ENCODE measurements at places on chromosomes 5 and 9.

GRCh38 chr9:136311051-136312008 lies 7.4 kb upstream of the CCDC187 start:
- no peak for DNase-seq

- DNase-seq = no peak
These were observed 32.7 kb downstream of the PCDHAC2 start for GRCh38 chr5:140998921-140999410.

GRCh38 chr5:58507715-58508114 lies 16.5 kb downstream of the GAPT start:
- no peak for DNase-seq

- no peak for DNase-seq
These were observed 23.6 kb upstream of the TNFSF8 start for GRCh38 chr9:114953959-114954358.

GRCh38 chr5:61245486-61245885 lies 83.2 kb upstream of the SMIM15 start:
- no peak for DNase-seq

GRCh38 chr9:2303056-2303455 lies 287.9 kb downstream of the SMARCA2 start:
- DNase-seq = no peak

- DNase-seq = no peak
These were observed 72.8 kb upstream of the NXNL2 start for GRCh38 chr9:88462191-88462590.

DNA sequence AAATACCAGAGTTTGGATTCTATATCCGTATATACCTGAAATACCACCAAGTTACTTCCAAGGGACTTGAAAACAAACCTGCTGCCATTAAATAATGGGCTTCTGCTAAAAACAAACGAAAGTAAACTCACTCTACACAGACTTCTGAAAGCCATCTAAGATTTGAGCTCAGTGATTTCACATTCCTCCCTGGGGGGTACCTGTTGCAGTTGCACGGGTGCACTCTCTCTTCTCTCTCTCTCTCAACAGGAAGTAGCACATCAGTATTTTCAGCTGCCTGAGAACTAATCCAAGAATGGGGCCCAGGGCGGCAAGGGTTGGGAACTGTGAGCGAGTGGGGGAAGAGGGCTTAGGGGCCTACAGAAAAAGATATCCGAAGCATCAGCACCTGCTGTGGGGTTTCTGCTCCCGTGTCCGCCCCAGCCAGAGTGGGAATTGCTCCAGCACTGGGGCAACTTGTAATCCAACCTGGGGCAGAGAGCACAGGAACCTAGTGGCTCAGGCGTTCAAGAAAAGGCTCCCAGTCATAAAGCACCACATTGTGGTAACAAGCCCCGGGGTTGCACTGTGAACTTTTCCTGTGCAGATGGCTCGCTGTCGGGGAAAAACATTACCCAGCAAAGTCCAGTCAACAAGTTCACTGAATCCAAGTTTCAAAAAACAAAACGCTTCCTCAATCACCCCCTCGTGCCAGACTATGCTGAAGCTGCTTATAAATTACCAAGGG lies 99.8 kb downstream of the EFNA5 start:
- DNase-seq = no peak

GRCh38 chr5:151901611-151902010 lies 23.0 kb downstream of the GLRA1 start:
- DNase-seq = no peak

- no peak for DNase-seq
These were observed 161.3 kb downstream of the CAVIN4 start for GRCh38 chr9:100739208-100739607.

GRCh38 chr9:114243240-114243639 lies 79.7 kb upstream of the ORM1 start:
- no peak for DNase-seq

GRCh38 chr5:90873033-90873517 lies 314.5 kb downstream of the ADGRV1 start:
- no peak for DNase-seq

DNA sequence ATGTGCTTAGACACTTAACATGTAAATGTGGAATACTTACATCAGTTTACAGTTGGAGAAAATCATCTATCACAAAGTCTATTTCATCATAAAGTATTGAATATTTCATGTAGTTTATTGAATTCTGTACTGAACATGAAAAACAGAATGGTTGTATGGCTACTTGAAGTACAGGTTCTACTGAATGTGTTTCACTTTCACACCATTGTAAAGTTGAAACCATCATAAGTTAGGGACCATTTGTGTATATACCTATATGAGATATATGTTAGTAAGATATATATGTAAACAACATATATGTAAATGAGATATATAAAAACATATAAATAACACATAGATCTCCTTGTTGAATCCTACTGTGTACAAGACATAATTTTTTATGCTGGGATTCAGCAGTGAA lies 63.0 kb upstream of the TAF11L2 start:
- DNase-seq = no peak

DNA sequence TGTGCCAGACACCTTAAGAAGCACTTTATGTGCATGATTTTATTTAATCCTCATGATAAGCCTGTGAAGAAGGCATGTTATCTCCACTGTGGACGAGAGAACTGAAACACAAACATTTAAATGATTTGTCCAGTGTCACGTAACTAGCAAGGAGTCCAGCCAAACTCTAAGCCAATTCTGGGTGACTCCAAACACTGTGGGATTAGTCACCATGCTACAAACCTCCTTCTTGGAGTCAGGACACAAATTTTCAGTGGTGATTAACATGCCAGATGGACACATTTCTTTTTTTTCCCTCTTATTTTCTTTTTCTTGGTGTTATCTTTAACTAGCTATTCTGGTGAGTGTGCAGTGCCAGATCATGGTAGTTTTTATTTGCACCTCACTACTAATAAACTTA lies 316.8 kb downstream of the NDUFS4 start:
- no peak for DNase-seq

- no peak for DNase-seq
These were observed 482 bp downstream of the TESK1 start for GRCh38 chr9:35605351-35606137.

DNA sequence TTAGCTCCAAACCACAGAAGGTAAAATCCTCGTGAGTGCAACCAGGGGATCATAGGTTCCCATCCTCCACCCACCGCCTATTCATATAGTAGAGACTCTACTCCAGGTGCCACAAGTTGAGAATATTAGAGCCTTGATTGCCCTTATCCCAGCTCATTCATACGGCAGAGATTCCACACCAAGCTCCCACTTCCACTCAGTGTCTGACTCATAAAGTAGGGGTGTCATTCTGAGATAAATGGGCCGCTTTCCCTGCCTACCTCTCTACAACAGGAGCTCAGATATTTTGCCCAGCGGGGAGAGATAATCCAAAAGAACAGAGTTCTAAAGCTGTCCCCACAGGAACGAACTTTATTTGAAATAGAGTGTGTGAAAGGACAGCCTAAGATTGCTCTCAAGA lies 9.4 kb downstream of the SLC22A4 start:
- DNase-seq = no peak

- DNase-seq = no peak
These were observed 3.5 kb upstream of the RNF145 start for GRCh38 chr5:159212657-159213462.

DNA sequence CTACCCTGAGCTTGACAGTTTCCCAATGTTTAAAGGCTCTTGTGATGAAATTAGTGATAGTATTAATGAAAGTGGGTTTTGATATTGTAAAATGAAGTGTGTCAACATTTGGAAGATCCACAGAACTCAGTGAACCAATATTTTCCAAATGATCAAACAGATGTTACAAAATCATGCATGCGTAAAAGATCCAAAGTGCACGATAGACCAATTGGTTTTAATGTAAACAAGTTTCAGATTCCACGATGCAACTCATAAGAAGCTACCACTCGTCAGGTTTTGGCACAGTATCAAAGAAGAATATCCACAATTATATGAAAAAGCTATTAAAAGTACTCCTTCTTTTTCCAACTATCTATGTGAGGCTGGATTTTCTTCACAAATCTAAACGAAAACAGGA lies 82.3 kb downstream of the SLC38A9 start:
- no peak for DNase-seq

- no peak for DNase-seq
These were observed 3.5 kb upstream of the PLAA start for GRCh38 chr9:26950521-26950920.

DNA sequence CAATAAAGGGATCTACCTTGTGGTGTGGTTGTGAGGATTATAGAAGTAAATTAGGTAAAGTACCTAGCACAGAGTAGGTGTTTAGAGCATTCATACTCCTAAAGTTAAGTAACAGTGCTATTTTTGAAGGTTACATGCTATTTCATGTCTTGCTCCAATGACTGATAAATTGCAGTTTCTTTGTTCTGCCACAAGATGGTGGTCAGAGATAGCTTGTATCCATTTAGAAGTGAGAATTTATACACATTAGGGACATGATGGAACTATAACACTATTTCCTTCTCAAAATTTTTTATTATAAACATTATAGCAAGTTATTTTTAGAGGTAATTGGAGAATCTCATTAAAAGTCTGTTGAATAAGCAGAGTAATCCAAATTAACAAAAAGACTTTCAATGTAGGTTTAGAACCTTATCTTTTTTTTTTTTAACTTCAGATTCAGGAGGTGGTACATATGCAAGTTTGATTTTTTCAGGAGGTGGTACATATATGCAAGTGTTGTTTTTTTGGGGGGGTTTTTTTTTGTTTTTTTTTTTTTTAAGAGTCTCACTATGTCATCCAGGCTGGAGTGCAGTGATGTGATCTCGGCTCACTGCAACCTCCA lies 17.1 kb downstream of the MTREX start:
- DNase-seq = no peak

- DNase-seq = no peak
These were observed 7.4 kb upstream of the GLIPR2 start for GRCh38 chr9:36129139-36129538.

DNA sequence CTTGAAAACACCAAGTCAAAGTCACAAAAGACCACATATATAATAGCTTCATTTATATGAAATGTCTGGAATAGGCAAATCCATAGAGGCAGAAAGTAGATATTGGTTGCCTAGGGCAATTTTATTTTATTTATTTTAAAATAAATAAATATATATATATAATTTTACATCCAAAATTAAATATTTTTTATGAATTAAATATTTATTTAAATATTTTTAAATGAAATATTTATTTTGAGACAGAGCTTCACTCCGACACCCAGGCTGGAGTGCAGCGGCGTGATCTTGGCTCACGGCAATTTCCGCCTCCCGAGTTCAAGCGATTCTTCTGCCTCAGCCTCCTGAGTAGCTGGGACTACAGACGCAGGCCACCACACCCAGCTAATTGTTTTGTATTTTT lies 58.9 kb upstream of the ATG10 start:
- no peak for DNase-seq

GRCh38 chr9:13860946-13861640 lies 452.8 kb downstream of the NFIB start:
- DNase-seq = no peak

DNA sequence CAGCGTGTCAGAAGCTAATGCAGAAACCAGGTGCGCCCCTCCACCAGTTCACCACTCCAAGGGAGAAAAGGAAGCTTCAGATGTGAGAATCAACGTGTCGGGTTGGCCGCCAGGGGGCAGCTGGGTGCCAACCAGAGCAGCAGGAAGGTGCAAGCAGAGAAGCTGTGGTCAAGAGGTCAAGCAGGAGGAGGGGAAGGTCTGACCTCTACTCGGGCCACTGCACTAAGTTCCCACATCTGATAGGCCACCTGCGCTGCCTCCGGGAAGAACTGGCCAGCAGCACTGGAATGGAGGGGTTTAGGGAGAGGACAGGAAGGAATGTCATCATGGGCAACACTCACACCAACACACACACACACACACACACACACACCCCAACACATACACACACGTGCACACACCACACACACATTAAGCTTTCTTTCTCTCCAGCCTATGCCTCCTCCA lies 31.4 kb downstream of the ANXA6 start:
- no peak for DNase-seq

DNA sequence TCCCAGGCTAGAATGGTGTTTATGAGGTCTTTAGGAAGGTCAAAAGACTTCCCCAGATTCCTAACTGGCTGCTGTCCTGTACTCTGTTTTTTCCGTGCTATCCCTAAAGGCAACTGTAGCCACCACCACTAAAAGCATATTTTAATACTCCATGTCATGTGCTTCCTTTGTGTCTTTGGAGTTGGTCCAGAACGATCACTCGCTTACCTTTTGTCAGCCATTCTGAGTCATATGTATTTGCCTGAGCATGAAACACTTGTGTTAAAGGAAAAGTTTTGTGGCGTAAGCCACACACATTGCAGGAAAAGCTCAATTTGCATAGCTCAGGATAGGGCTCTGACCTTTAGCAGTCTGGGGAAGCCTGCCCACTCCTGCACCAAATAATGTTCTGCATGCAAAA lies 299.6 kb downstream of the NTRK2 start:
- no peak for DNase-seq

GRCh38 chr5:167546270-167546669 lies 745.2 kb upstream of the WWC1 start:
- no peak for DNase-seq

- DNase-seq = no peak
These were observed 1.3 kb downstream of the MED10 start for GRCh38 chr5:6376974-6377520.

GRCh38 chr5:78751872-78752271 lies 103.3 kb upstream of the LHFPL2 start:
- DNase-seq = no peak

DNA sequence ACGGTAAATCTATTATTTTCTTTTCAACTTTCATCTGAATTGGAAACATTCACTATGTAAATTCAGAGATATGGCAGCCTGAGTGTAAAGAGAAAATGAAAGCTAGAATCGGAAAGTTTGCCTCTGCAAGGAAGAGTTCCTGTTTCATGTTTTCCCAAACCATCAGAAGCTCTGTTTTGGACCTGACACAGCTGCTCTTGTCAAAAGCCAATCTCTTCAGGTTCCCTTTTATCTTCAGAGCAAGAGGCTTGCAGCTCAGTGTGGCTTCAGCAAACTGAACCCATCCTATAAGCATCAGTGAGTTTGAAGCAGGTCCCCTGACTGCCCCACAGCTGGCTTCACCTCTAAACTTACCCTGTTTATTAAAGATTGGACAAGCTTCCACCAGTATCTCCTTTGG lies 1099.7 kb downstream of the DTWD2 start:
- no peak for DNase-seq

- no peak for DNase-seq
These were observed 48.3 kb downstream of the BOD1 start for GRCh38 chr5:173568128-173568527.

- no peak for DNase-seq
These were observed 338.2 kb upstream of the TLE4 start for GRCh38 chr9:79233542-79233941.

GRCh38 chr9:96203867-96204501 lies 98.0 kb downstream of the HSD17B3 start:
- no peak for DNase-seq

GRCh38 chr9:127207734-127208410 lies 56.7 kb upstream of the GARNL3 start:
- no peak for DNase-seq

DNA sequence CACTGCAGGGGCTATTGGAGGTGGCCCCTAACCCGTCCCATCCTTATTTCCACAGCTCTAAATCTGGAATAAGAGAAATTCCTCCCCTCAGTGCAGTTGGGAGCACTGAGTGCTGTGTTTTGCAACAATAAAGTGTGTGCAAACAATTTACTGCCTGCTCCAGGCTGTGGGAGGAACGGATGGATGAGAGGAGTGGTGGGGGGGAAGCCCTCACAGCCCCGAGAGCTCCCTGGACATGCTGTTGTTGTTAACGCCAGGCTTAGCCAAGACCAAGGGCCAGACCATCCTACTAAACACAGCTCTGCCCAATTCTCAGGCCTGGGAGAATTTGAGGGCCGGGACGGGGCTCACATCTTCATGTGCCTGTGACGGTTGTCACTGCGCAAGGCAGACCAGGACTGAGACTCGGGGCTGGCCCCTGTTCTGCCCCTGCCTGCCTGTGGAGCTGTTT lies 200.2 kb downstream of the DAB2IP start:
- DNase-seq = no peak
